ENCODE measurements at places on chromosomes 12 and 14.

DNA sequence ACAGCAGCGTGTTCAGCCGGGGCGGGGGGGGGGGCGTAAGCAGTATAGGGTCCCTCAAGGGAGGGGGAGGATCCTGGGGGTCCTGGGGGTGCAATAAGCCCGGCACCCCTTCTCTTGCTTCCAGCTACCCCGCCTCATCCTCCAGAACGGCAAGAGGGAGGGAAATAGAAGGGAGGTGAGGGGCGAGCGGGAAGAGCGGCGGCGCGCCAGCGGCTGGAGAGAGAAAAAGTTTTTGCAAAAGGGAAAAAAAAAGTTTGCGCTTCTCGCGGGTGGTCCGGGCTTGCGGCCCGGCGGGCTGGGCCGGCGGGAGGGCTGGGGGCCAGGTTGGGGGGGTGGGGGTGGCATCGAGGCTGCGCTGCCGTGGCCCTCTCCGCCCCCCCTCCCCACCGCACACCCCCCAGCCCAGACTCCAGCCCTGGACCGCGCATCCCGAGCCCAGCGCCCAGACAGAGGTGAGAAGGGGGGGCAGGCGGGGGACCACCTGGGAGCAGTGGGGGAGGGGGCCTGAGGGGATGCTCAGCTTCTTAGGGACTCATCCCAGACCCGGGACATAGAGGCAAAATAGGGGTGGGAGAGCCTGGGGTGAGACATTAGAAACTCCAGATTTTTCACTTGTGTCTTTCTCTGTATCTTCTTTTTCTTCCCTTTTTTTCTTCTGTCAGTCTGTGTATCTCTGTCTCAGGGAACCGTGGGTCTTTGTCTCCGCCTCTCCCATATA, at the start of gene GLI1:
GLI1 (plus strand) TSS at position 36 of the 718 bp plus-strand sequence. CDS start 3,907 bp downstream, outside the sequence.
- DNase-seq, result no peak

DNA sequence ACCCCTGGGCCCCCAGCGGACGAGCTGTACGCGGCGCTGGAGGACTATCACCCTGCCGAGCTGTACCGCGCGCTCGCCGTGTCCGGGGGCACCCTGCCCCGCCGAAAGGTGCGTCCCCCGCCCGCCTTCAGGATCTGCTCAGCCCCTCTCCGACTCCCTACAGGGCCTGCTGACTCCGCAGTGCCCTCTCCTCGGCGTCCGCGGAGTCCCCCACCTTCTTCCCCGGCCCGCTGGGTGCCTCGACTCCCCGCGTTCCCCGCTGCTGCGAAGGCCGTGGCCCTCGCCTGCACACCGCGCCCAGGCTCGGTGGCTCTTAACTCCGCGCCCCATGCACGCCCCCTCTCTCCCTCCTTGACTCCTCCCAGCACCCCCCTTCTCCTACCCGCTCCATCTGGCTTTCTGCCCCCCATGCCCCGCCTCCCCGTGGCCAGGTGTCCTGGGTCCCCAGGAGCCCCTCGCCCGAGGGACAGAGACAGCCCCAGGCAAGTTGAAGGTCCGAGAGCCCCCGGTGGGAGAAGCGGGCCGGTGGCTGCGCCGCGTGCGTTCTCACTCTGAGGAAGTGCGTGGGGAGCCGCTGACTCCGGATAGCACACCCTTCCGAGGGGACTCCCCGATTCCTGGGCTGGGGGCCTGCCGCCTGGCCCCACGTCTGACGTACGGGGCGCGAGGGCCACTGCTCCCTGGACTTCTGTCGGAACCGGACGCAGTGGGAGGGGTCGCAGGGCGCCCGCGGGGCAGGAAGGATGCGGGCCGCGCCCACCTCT, 594 bp downstream of the TAMALIN start:
- peak; percentile 69 for DNase-seq

GRCh38 chr14:52446355-52446754, 106.0 kb downstream of the TXNDC16 start:
- no peak for DNase-seq

DNA sequence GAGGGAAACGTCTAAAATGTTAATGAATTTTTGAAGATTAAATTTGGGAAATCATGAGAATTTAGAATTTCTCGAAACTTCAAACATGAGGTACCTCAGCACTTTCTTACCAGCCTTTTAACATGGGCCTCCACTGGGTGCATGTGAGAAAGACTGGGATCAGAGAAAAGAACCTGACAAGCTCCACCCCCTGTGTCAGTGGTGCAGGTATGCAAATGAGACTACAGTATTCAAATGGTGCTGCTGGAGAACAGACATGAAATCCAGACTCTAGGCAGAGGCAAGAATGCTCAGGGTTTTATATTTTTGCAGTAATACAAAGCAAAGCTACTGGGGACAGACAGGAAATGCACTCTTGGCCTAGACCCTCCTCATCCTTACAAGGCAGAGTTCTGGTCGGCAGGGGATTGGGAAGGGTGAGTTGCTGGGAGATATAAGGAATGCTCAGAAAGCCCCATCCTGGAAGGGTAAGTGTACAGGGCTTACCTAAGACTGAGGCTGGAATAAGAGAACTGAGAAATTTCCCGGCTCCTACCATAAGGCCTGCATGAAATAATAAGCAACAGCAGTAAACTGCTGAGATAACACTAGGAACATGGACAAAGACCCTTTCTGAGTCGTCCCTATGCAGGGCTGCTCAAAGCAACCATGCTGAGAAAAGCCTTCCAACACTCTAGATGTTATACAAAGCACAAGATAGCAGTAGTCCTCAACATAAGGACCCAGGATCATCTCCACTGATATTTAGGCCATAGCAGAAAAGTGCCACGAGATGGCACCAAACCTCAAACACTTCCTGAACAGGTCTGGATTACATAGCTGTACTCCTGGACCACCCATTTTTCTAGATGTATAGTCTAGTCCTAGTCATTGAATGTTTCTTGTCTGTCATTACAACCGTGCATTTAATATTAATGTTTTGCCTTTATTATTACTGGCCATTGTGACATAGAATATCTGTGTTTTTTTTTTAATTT, 260.8 kb downstream of the RASSF9 start:
- peak; percentile 56 for DNase-seq

- DNase-seq, result no peak
These were observed 49.6 kb downstream of the CAND1 start for GRCh38 chr12:67318786-67319185.

DNA sequence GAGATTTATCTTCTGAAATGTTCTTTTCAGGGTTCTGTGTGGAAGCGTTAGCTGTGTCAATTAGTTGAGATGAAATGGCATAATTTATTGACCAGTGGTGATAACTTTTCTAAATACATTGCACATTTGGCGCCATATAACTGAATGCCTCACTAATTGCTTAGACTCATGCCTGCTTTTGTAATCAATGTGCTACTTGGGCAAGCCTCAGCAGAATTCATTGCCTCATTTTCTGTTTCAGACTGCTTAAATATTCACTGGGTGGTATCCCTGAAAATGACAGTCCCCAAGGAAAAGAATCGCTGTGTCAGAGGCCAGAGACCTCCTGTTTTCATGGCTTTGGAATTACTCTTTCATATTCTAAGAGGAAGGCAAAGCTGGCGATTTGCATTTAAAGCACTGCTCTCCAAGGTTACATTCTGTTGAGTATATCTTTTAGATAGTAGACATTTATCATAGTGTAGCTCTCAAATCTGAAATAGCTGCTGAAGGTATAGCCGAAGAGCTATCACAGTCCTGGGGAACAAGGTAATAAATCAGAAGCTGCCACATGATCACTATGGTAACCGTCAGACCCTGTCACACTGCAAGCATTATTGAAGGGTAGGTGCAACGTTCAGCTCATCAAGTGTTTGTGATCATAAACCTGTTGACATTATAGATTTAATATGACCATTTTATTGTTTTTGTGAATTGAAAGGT, 297.3 kb upstream of the E2F7 start:
- DNase-seq, result no peak
